ENCODE measurements at places on chromosomes 11 and 22.

DNA sequence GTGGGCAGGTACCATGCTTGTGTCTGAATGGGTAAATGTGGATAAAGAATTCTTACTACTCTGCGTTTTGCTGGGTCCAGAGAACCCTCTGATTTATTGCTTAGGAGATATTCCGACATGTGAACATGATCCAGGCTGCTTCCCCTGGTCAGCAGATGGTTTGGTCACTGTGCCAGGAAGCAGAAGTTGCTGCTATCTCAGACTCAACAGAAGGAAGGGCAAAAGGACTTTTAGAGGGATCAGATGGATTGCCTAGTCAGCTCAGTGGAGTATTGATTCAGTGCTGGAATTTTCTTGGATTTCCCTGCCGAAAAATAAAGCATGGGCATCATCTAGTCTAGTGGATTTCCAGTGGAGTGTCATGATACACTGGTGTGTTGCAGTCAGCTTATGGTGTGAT, 440.1 kb downstream of the NTM start:
- DNase-seq: no peak

- DNase-seq: no peak
These were observed 1259.7 kb upstream of the RAG2 start for GRCh38 chr11:37857726-37858125.

DNA sequence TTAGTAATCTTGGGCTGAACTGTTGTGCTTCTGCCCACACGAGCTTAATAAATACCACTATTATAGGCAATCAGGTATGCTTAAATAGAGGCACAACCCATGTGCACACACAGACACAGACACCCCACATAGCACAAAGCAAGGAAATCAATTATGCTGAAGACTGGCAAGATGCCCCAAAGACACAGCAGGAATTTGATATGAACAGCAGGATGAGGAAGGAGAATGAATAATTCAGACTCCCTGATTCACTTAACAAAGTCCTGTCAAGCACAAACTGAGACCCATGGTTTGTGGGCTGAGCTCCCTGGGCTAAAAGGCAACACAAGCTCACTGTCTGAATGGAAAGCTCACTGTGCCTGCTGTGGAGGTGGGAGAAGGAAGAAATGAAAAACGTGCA, 42.5 kb downstream of the RBFOX2 start:
- no peak for DNase-seq

- no peak for DNase-seq
These were observed 55.2 kb upstream of the WNT7B start for GRCh38 chr22:46031965-46032851.

DNA sequence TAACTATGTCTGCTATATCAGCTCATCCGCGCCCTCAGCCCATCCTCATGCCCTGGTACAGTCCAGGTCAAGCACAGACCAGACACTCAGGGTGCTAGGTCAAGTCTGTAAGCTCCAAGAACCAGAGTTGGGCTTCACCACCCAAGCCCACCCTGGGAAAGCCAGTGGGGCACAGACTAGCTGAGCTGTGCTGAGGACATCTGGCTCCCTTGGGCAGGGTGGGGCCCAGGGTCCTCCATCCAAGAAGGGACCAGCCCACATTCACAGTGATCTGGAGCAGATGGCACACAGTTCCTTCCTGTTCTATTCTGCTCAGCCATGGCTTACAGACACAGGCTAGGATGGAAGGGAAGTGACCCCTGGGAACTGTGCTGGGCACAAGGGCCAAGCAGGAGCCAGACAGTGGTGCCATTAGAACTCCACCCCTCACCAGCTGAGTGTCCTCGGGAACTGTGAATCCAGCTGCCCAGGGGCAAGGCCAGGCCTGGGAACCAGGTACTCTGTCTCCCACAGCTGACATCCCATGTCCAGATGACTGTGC, 9.1 kb downstream of the P2RY6 start:
- DNase-seq: no peak

Measured in NCI-H526 (cell line).